ENCODE measurements at places on chromosomes 12 and 14.
A peak's percentile ranks its signal among the peaks of the same experiment; 100 is the strongest.

DNA sequence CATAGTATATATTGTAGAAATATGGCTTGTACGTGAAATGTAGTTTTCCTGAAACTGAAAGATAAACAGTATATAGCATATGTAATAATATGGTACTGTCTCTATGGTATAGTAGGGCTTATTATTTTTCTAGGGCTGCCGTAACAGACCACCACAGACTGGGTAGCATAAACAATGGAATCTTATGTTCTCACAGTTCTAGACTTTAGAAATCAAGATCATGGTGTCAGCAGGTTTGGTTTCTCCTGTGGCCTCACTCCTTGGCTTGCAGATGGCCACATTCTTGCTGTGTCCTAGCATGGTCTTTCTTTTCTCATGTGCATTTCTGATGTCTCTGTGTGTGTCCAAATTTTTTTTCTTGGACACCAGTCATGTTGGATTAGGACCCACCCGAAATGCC, 155.8 kb downstream of the TMTC2 start:
- DNase-seq = no peak

DNA sequence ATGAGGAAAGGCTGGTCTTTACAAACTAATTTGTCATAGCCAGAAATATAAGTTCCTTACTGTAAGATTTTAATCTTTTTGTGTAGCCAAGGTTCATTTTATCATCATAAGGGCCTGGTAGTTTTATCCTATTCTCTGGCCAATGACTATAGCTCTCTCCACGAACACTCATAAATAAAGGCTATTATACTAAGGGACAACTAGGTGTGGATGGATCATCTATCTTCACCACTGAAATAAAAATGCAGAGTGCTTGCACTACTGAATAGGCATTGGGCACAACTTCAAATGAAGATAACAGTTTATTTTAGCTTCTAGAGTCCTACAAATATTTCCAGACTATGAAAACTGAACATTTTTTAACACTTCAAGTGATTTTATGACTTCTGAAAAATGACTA, 698.6 kb downstream of the NOVA1 start:
- DNase-seq = no peak

DNA sequence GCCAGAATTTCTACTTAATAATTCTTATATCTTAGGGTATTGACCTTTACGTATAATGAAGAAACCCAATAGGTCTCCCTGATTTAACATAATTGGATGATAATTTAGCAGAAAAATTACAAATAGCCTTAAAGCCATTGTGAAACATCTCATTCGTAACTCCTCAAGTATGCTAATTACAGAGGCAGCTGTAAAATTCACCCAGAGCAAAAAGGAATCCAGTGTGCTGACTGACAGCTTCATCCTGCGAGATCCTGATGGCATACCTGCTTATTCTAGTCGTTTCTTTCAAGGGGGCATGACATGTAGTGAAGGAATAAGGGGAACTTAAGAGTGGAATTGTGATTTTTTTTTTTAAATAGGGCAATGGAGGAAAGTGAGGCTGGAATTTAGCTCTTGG, 291.5 kb downstream of the FUT8 start:
- no peak for DNase-seq

GRCh38 chr14:100900837-100901390, 2.6 kb downstream of the RTL1 start:
- peak; percentile 73 for DNase-seq

DNA sequence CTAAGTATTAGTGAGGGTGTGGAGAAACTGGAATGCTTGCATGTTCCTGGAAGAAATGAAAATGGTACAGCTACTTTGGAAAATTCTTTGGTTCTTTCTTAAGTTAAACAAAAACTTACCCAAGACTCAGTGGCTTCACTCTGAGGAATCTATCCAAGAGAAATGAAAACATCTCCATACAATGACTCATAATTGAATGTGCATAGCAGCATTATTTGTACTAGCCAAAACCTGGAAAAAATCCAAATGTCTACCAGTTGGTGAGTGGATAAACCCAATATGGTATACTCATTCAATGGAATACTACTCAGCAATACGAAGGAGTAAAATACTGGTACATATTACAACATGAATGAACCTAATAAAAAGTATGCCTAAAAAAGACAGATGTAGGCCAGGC, 18.0 kb upstream of the CRACR2A start:
- no peak for DNase-seq

GRCh38 chr14:86999036-86999435, 993.9 kb downstream of the GALC start:
- no peak for DNase-seq

GRCh38 chr14:102316338-102316742, 3.2 kb upstream of the ZNF839 start:
- DNase-seq = peak; percentile 70

GRCh38 chr12:58443273-58443980, 476.9 kb downstream of the LRIG3 start:
- peak; percentile 66 for DNase-seq

DNA sequence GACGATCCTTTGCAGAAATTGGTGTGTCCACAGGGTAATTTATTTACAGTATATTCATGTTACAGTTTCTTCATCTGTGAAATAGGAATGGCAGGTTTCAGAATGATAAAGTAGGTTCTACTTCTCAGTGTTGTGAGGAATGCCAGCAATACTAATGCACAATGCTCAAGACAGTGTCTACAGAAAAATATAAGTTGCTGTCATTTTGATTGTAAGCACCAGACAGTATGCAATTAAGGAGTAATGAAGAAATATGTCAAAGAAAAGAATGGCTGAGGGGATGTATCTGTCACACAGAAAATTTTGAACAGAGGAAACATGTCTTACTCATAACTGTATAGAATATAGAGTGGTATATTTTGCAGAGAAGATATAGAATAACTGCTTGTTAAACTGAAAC, 525.4 kb downstream of the GALC start:
- no peak for DNase-seq

DNA sequence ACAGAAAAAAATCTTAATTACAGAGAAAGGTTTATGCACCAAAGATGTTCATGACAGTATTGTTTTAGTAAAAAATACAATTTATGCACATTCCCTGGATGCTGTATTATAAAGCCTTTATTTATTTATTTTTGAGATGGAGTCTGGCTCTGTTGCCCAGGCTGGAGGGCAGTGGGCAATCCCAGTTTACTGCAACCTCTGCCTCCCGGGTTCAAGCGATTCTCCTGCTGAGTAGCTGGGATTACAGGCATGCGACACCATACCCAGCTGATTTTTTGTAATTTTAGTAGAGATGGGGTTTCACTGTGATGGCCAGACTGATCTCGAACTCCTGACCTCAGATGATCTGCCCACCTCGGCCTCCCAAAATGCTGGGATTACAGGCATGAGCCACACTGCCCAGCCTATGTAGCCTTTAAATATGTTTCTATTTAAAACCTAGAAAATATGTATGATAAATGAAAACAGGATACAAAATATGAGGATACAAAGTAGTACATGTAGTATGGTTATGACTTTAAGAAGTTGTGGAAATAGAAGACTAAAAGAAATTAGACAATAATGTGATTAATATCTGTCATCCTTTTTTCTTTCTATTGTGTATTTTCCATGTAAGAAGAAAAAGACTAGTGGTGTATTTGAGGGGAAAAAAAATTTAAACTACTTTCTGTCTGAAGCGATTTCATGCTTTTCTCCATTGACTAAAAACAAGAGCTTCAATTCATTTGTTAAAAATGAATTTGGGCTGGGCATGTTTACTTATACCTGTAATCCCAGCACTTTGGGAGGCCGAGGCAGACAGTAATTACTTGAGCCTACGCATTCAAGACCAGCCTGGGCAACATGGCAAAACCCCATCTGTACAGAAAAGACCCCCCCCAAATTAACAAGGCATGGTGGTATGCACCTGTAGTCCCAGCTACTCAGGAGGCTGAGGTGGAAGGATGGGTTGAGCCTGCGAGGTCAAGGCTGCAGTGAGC, 13.1 kb downstream of the ATF1 start:
- no peak for DNase-seq

DNA sequence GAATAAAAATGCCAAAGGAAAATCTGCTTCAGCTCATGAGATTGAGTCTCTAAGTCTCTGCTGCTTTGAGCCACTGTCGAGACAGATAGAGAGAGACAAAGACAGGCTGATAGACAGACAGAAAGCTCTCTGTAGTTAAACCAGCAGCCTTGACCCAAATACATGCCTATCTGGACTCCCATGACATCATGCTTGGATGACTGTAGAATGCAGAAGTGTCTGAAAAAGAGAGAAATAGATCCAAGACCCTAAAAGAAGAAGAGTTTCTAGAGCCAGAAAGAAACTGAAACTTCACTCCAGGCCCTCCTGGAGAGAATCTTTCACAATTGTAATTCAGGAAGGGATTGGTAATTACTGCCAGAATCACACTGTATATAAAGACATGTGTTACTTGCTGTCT, 122.6 kb upstream of the PLXNC1 start:
- peak; percentile 16 for DNase-seq

- no peak for DNase-seq
Observed at GRCh38 chr12:105212438-105212837, 23.5 kb downstream of the APPL2 start.

- no peak for DNase-seq
Observed at GRCh38 chr12:18327036-18327435, 65.7 kb downstream of the PIK3C2G start.

DNA sequence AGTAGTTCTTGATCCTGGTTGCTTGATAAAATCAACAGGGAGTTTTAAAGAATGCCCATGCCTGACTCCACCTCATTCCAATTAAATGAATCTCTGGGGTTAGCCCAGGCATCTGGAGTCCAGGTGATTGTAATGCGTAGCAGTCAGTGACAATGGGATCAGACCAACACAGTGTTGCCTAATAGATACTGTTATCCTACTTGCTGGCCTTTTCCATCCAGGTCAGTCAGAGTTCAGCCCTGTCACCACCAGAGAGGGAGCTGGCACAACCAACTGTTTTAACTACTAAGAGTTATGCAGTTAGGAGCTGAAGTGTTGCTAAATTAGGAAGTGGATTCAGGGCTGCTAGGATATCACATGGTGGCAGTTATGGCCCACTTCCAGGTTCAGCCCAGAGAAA, 107.1 kb downstream of the GPR135 start:
- DNase-seq = peak; percentile 39

DNA sequence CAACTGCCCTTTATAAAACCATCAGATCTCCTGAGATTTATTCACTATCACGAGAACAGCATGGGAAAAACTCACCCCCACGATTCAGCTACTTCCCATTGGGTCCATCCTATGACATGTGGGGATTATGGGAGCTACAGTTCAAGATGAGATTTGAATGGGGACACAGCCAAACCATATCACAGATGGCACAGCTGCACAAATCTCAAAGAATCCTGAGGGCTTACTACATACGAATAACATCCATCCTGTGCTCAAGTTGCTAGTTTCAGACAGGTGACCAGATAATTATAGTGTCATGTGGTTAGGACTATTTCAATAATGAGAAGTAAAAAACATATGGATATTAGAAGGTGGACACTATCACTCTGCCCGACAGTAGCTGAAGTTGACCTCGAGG, 211.2 kb downstream of the NUAK1 start:
- DNase-seq = no peak

- no peak for DNase-seq
Observed at GRCh38 chr14:99318959-99319295, 46.9 kb upstream of the BCL11B start.

DNA sequence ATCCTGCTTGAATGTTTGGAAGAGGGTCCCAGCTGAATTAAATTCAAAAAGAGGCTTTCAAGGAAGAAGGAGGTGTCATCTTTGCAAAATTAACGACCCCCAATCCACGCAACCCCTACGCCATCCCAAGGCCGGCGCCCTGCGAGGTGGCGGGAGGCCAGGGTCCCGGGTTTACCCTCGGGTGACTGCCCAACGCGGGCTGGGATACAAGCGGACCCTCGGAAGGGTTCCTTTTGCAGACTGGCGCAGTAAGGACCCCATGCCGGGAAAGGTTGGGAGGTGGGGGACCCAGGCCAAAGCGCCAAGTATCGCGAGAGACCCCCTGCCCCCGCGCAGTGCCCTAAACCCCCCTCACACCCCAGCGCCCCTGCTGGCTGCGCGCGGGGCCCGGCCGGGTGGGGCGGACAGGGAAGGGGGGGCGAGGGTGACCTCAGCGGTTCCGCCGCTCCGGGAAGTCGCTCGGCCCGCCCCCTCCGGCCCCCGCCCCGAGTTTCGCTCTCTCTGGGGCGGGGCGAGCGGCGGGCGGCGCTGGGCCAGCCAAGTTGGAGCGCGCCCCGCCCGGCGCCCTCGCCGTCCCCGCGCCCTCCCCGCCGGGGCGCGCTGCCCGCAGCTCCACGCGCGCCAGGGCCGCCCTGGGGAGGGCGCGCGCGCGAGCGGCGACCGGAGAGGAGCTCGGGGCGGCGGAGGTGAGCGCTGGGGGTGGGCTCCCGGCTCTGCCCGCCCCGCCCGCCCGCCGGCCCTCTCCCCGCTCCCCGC, 708 bp upstream of the ZBTB42 start:
- DNase-seq = peak; percentile 93

GRCh38 chr12:10624605-10625004, 11.2 kb upstream of the MAGOHB start:
- no peak for DNase-seq

DNA sequence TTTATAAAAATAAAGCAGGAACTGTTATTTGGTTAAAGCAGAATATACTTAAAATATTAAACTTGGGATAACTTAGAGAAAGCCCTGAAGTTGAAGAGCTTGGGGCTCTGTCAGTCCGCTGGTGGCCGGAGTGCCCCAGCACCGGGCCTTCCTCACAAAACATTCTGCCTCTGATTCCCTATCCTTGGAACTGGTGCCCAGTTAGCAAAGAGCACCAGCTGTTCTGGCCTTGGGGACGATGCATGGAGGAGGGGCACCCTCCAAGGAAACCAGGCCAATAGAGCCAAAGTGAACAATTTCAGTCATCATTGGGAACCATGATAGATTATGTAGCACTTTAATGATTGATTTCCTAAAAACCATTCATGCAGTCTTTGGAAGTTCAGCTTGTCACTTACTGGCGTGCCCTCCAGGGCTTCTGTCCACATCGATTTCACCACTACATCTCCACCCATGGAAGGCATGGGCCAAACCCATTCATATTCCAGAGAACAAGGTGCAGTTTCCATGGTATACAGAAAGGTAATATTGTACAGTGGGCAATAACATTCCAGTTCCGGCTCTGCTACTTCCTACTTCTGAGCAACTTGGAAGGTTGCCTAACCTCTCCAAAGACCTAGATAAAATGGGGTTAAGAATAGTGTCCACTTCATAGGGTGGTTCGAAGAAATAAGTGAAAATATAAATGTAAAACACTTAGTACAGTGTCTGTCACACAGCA, 145.9 kb downstream of the ETV6 start:
- DNase-seq = peak; percentile 68

DNA sequence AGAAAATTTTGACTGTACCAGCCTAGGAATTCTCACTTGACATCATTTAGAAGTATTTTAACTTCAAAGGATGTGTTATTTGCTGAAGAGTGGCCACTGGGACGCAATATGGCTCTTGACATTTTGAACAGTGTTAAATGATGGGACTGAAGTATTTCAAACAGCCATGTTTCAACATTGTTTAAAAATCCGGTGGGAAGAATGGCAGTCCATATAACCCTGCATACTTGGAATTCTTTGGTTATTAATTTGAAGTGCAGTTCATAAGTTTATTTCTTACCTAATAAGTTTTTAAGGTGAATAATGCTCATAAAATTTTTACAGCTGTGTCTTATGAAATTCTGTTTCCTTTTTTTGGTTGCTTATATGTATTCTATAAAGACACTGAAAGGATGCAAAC, 8.3 kb downstream of the TMTC2 start:
- DNase-seq = no peak

- DNase-seq = no peak
Observed at GRCh38 chr12:88627501-88627900, 47.2 kb upstream of the KITLG start.
